ENCODE measurements at places on chromosomes 4 and X.

DNA sequence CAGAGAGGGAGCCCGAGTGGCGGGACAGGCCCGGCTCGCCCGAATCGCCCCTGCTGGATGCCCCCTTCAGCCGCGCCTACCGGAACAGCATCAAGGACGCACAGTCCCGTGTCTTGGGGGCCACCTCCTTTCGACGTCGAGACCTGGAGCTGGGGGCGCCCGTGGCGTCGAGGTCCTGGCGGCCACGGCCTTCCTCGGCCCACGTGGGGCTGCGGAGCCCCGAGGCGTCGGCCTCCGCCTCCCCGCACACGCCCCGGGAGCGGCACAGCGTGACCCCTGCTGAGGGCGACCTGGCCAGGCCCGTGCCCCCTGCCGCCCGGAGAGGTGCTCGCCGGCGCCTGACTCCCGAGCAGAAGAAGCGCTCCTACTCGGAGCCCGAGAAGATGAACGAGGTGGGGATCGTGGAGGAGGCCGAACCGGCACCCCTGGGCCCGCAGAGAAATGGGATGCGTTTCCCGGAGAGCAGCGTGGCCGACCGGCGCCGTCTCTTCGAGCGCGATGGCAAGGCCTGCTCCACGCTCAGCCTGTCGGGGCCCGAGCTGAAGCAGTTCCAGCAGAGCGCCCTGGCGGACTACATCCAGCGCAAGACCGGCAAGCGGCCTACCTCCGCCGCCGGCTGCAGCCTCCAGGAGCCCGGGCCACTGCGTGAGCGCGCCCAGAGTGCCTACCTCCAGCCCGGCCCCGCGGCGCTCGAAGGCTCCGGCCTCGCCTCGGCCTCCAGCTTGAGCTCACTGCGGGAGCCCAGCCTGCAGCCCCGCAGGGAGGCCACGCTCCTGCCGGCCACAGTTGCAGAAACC lies 156.9 kb downstream of the SOWAHB start:
- DNase-seq, result no peak

DNA sequence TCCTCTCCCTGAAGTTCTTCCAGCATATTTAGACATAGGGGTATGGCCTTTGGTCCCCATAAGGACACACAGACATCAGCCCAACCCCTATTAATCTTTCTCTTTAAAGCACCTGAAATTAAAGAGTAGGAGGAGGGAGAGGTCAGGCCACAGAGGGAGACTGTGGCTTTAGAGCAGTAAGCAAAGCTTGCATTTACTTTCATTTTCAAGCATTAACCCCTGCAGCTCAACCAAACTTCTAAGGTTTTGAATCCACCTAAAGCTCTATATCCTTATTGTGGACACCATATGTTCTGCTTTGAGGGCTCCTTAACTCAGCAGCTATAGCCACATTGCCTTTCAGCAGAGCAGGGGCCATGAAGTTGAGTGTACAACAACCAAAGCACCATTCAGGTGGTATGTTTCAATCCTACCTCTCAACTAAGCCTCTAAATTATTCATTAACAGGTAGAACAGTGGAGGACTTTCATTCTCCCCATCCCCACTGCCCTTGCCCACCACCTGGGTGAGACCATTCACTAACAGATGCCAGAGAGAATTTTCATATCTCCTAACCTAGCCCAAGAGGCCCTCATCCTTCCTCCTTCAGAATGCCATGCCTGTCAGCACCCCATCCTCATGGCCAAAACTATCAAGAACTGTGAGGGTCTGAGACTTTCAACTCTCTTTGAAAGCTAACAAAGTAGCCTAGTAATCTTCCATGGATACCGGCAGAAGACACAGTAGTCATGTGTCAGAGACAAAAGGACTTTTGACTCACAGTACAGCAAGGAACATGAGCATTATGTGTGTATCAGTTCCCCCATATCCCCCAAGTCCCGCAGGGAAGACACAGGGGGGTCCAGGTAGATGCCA lies 20.8 kb downstream of the LIN54 start:
- no peak for DNase-seq

DNA sequence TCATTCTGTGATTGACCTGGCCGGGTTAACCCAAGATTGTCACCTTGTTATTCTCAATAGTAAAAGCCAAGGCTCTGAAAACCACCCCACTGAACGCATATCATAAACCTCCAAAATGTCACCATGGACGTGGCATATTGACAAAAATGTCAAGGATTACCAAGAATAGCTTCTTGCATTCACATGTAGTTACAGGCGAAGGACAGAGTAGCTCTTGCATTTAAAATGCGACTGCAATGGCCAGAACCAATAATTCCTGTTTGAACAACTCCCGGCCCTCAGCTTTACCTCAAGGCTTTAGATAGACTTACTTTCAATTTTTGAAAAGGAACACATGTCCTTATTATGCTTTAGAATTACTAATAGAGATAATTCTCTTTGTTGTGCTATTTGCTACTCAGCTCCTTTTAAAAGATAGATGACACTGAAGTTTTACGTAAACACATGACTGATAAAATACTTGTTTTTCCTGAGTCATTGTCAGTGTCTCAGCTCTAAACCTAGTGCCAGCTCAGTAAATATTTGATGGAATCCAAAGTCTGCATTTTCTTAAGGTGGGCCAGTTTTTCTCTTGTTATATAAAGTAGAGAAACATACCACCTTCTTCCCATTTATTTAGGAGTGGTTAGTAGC lies 66.3 kb downstream of the CLDN34 start:
- no peak for DNase-seq

DNA sequence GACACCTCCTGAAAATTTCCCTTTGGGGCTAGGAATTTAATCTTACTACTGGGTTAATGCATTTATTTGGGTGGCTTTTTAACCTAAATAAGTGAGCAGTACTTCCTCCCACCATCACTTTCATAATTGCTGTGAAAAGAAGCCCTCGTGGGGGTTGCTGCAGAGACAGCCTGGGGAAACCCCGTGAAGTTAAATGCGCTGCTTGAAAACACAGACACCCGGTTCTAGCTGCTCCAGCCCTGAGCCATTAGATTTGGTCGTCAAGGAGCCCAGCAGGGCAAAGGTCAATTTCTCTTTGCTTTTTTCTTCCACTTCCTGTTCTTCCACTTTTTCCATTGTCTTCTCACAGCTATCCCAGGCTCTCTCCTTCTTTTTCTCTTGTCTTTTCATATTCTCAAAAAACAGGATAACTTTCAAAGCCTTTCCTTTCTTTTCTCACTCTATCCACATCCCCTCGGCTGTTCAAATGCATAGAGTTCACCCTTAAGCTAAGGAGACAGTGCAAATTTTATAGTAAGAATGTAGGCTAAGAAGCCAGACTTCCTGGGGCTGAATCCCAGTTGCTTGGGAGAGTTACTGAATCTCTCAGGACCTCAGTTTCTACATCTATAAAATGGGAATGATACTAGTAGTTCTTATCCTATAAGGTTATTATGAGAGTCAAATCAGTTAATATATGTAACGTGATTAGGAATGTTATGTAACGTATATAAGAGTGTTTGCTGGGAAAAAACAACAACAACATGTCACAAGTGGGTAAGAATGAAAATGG lies 91.5 kb upstream of the ZNF827 start:
- no peak for DNase-seq

GRCh38 chrX:148874636-148875246 lies 374.3 kb downstream of the AFF2 start:
- DNase-seq, result no peak

GRCh38 chr4:11098461-11098860 lies 330.2 kb downstream of the HS3ST1 start:
- DNase-seq, result no peak

DNA sequence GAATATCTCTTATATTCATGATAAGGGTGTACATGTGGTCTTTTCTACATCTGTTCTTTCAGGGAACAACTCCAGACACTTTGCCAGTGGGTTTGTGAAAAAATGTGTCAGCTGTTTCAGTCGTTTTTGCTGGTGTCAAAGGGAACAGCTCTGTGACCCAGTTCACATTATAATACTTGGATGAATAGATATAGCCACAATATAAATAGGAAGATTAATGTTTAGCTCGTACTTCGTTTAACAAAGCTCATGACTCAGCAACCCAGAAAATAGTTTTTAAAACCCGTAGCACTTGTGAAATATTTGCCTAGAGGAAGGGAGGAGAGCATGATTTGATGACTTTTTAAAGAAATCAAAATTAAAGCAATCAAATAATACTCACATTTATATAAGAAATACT lies 7.9 kb downstream of the LIAS start:
- no peak for DNase-seq

DNA sequence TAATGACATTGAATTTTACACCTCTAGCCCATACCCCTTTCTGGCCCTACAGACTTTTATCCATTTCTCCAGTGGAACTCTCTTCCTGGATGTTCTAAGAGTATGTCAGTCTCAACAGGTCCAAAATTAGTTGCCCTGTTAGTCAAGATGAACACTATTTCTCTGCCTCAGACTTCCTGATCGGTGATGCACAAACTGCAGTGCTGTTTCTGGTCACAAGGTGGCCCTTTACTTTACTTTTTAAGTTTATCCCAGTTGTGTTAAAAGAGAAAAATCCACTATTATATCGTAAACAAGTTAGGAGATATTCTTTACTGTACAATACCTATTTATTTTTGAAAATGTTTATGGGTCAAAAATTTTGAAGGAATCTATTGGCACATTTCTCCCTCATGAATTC lies 13.1 kb downstream of the TCEAL7 start:
- DNase-seq, result no peak

DNA sequence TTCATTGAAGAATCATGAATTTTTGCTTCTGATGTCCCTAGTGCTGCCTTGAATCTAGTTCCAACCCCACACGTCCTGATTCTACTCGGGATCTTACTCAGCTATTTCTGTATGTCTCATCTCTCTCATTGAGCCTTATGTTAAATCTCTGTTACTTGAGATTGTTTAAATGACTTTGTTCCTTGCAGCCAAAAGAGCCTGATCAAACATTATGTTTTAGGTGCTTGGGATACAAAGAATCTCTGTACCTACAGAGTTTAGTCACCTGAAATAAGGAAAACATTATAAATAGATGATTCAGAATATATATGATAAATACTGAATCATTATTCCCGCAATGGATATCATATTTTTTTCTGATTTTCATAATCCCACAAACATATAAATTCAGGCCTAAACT lies 13.7 kb upstream of the ANKRD50 start:
- DNase-seq, result no peak

GRCh38 chr4:162853788-162854187 lies 312.9 kb downstream of the NAF1 start:
- no peak for DNase-seq

GRCh38 chr4:125728568-125728967 lies 413.8 kb downstream of the FAT4 start:
- no peak for DNase-seq

DNA sequence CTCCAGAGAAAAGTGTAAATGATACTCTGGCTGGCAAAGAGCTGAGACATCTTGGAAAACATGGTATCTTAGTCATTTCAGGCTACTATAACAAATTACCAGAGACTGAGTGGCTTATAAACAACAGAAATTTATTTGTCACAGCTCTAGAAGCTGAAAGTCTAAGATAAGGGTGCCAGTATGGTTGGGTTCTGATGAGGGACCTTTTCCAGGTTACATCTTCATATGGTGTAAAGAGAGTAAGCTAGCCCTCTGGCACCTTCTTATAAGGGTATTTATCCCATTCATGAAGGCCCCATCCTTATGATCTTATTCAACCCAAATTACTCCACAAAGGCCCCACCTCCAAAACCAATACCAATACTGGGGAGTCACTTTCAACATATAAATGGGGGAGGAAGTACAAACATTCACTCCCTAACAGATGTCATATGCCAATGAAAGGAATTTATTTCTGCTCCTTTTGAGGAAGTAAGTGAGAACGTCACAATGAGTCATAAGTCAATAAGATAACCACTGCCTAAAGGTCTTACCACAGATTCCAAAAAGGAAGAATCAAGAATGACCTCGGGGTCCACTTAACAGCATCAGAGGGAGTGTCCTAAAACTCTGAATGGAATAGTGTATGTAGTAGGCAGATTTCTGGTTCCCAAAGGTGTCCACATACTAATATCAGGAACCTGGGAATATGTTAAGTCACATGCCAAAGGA lies 246.6 kb downstream of the OPHN1 start:
- no peak for DNase-seq

DNA sequence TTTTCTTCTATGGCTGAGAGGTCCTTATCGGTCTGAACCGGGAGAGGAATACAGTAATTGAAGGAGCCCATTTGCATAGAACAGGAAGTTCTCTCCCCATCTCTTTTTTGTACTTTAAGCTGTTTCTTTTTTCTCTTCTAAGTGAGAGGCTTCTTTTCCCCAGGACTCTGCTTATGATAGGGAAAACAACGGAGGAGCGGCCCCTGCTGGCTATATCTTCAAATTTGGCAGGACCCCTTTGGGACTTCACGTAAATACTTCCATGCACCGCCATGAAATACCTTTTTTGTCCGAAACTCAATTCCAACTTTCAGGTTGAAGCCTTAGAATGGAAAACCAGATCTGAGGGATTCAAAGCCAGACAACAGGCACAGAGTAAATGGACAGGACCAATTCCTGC lies 1153.0 kb upstream of the INTU start:
- DNase-seq, result no peak

DNA sequence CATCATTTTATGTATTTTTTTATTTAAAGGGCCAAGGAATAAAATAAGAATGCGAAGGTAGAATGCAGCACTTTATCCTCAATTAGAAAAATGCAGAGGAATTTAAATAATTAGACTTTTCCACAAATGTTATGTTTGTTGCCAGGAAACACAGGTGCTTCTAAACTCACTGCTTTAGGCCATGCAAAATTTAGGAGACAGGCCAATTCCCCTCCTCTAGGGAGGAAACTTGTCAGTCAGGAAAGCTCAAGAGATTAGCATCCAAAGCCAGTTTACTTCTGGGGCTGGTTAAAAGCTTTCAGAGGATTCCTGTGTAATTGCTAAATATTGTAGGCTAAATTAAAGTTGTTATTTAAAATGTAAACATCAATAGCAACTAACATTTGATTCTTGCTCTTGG lies 124.5 kb downstream of the DMD start:
- DNase-seq, result no peak

- DNase-seq, result no peak
Measured at GRCh38 chr4:187929024-187929423, 66.5 kb upstream of the ZFP42 start.

GRCh38 chrX:51144828-51145442 lies 187.7 kb upstream of the NUDT10 start:
- peak; percentile 2 for DNase-seq

GRCh38 chr4:57591073-57591472 lies 480.9 kb upstream of the IGFBP7 start:
- DNase-seq, result no peak

DNA sequence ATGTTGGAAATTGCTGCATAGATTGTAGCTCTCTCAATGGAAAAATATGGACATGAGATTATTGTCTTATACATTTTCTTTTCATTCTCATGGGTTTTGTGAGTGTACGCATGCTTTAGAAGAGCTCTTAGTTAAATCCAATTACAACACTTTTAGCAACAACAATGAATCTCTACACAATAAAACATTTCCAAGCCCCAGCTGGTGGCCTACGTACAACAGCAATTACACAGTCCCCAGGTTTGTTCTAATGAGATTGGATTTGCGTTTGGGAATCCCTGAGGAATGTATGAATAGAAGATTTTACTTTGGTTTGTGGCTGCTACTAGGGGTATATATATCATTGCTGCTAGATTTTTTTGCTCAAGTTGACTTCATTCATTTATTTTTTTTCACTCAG lies 98.6 kb downstream of the FHDC1 start:
- no peak for DNase-seq

GRCh38 chr4:166482758-166483157 lies 609.7 kb downstream of the TLL1 start:
- no peak for DNase-seq

GRCh38 chr4:3207531-3208037 lies 41.4 kb upstream of the MSANTD1 start:
- no peak for DNase-seq

- no peak for DNase-seq
Measured at GRCh38 chrX:68837119-68837518, 8.3 kb downstream of the EFNB1 start.
